ENCODE measurements at places on chromosomes 7 and 10. TPM values are rescaled to one million over a fixed set of nuclear protein-coding genes. Genes with fewer than 3 reads are reported as not detected.

Gene TMEM184A
- total RNA-seq, result 0.03 TPM

Gene GRID2IP
- 0.12 TPM for total RNA-seq

Gene FKBP9
- total RNA-seq, result 2.4 TPM

DNA sequence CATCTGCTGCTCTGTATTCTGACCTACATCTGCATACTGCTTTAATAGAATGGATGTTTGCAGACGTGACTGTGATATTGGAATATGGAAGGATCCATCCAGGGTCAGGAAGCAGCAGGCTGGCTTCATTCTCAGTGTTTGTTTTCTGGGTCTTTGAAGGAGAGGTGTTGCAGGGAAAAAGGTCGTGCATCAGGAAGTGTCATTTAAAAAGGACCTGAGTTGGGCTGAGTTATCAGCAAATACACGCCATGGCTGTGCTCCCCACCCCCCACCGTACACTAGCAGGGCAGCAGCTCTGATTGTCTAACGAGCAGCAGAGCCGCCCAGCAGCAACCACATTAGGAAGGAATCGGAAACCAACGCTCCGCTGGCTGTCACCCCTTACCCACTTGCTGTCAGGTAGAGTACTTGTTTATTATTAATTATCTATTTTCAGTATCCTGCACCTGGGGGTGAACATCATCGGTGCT, 63.1 kb upstream of the STEAP1B start:
- DNase-seq, result no peak

GRCh38 chr7:122383934-122384333, 79.4 kb upstream of the FEZF1 start:
- DNase-seq, result no peak

GRCh38 chr7:111756687-111757178, 194.4 kb upstream of the IMMP2L start:
- no peak for DNase-seq

GRCh38 chr7:92460510-92460909, 13.2 kb downstream of the GATAD1 start:
- no peak for DNase-seq

DNA sequence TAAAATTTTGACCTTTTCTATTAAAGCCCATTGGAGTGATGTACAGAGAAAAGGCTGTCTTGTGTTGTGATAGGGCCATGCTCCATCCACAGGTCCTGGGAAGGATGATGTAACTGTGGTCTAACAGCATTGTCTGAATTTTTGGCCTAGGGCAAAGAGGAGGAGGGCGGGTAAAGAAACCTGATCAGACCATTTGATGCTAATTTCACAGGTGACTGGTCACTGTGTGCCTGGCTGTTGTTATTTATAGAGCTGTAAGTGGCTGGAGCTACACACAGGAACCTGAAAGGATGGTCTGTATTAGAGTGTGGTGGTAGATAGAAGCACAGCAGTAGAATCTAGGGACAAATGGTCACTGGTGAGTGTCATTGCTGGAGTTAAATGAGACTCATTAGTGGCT, 182.1 kb downstream of the AUTS2 start:
- DNase-seq, result no peak

DNA sequence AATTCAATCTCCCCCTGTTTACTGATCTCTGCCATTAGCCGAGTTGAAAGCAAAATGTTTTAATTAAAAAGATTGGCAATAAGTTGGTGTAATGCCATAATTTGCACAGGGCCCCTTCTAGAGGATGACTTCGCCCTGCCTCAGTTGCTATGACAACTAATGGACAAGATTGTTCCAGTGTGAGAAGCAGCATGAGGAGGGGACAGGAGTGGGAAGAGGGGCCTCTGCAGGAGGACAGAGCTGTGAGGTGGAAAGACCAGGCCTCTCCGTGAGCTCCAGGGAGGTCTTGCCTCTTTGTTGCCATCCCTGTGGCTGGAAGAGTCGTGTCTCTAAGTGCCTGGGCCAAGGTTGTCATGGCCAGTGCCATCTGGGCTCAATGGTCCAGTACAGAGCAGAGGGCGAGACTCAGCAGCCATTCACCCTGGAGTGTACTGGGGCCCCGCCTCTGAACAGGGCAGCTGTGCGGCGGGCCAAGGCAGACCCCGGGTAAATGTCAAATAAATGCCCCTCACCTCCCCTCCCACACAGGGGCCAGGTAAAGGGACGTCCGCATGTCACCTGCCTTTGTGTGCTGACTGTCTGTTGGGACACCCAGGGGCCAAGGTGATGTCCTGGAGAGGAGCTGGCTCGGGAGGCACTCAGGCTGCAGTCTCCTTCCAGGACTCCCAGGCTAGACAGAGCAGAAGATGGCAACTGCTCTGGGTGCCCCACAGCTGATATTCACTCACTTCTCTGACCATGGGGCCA, 97.0 kb upstream of the RET start:
- DNase-seq, result no peak

Measured in activated T-helper 1 cell treated with anti-CD3 and anti-CD28 coated beads, Interleukin-12 subunit alpha, Interleukin-12 subunit beta, Interleukin-2, Interleukin-4 antibody, amounts not matched to agents 30 ng/mL and 10 ng/mL and 1 ng/mL, durations not matched to agents 14 hours and 24 hours and 36 hours (primary cell).